ENCODE measurements at places on chromosomes 5 and 9.

DNA sequence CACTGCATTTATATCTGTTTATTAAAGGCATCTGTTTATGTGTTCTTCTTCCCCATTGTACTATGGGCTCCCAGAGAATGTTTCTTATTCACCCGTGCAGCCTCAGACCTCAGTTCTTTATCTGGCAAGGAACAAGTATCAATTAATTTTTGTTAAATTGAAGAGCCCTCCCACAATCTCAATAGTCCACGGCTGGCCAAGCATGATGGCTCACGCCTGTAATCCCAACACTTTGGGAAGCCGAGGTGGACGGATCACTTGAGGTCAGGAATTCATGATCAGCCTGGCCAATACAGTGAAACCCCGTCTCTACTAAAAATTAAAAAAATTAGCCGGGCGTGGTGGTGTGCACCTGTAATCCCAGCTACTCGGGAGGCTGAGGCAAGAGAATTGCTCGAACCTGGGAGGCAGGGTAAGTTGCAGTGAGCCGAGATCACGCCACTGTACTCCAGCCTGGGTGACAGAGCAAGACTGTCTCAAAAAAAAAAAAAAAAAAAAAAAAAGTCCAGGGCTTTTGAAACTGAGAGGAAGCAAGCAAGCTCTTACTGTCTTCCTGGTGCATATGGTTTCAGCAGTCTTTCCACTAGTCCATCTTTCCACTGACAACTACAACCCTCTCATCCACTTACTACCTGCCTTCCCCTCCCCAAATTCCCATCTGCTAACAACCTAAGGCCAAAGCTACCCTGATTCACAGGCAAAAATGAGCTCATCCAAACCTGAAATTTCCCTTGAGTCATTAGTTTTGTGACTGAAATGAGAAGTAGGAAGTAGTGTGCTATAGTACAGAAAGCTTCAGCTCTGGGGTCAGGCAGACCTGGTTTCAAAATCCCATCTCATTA lies 2.3 kb upstream of the HK3 start:
- no peak for DNase-seq

DNA sequence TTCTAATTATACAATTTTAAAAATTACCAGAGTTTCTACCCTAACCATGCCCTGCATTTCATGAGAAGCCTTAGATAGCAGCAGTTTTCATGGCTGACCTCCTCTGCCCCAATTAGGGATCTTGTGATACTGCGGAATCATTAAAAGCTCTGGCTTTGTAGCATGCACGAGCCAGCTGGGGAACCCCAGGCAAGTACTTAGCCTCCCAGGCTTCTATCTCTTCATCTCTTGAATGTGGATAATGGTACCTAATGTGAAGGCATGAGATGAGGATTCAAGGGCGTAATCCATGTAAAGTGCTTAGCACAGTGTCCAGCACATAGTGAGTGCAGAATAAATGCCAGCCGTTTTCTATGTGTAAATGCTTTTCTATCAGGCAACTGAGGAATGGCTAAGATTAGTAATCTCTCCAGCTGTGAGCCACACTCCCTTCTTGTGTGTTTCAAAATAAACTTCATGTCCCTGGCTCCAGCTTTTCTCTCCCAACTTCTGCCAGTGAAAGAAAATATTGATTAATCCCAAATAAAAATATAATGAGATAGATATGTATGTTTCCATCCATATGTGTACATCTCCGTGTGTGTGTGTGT lies 88.4 kb downstream of the APBA1 start:
- DNase-seq = no peak

DNA sequence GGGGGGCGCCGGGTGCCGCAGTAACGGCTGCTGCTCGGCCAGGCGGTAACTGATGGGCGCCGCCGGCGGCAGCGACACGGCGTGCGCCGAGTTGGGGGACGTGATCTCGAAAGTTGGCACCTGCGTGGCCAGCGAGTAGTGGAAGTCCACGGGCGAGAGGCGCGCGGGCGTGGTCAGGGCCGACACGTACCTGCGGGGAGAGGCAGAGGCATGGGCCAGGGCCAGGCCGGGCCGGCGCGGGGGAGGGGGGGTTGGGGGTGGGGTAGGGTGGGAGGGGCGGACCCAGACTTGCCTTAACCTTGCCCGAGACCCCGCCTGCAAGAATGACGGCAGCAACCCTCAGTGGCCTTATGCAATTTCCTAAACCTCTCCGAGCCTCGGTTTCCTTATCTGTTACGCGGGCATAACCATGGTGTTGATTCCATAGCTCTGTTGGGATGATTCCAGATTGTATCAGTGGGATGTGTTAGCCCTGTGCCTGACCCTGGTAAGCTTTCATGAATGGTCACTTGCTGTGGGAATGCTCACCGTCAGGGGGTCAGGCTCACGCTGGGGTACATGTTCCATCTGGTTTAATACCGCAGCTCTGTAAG lies 53.0 kb downstream of the PSD2 start:
- peak; percentile 26 for DNase-seq

GRCh38 chr5:33343676-33344327 lies 97.0 kb upstream of the TARS1 start:
- no peak for DNase-seq

- DNase-seq = no peak
Observed at GRCh38 chr5:154478752-154479159, 729 bp upstream of the HAND1 start.
